Activated naive CD4-positive, alpha-beta T cell (primary cell): ENCODE measurements at places on chromosomes 4 and X.

DNA sequence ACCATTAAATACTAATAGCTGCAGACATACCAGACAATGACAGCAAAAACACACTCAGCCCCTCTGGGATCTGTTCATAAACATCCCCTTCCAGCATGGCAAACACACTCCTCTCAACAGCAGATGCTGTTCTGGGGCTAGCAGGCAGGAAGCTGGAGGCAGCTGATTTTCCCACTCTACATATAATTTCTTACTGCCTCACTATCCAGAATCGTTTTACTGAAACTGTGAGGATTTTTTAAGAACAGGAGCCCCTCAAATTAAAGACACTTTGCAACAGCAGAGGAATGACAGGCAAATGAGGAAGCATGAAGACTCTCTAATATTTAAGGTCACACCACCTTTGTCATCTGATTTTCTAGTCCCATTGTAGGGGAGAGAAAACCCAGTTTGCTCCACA is 2.2 kb downstream of the MAPK10 start:
- no peak for DNase-seq

DNA sequence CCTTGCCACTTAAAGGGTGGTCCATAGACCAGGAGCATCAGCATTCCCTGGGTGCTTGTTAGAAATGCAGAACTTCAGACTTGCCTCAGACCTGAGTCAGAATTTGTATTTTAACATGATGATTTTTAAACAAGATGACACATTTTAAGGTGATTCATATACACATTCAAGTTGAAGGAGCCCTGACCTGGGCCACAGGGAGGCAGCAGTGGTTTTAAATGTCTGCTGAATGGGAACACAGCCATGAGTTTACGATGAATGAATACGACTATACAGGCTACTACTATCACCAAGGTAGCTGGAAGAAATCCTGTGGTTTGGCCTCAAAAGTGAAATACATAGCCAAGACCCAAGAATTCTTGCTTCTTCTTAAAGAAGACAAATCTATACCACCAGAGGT is 2.9 kb downstream of the HDAC8 start:
- DNase-seq, result no peak

GRCh38 chrX:63529961-63530360 is 178.8 kb upstream of the SPIN4 start:
- DNase-seq, result no peak

DNA sequence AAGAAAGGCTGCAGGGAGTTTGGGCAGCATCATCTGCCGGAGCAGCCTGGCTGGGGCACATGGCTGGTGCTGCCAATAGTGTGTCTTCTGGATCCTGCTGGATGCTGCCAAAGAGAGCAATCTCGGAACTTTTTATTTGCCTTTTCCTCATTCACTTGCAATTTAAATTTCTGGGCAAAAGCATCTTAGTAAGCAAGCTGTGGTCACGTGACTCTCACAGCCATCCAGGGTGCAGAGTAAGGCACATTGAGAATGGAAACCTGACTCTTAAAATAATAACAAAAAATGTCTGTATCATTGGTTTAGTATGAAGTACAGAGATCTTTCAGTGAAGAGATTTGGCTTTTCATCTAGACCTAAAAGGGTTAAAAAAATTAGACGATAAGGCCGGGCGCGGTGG is 910.3 kb downstream of the STIM2 start:
- DNase-seq, result no peak

DNA sequence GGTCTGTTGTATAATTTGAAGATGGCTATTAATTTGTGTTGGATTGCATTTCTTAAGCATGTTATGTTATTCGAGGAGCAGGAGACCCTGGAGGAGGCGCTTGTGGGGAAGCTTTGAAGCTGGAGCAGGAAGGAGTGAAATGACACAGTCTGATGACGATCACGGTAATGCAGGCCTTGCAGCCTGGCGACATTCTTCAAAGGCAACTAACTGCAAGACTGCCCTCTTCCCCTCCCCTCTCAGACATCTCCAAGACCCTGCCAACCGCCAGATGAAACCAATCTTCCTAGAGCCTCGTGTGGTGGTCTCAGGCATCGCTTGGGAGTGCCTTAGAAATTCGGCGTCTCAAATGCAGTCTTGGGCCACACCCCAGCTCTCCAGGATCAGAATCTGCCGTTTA is 16.1 kb downstream of the CLCN4 start:
- no peak for DNase-seq

DNA sequence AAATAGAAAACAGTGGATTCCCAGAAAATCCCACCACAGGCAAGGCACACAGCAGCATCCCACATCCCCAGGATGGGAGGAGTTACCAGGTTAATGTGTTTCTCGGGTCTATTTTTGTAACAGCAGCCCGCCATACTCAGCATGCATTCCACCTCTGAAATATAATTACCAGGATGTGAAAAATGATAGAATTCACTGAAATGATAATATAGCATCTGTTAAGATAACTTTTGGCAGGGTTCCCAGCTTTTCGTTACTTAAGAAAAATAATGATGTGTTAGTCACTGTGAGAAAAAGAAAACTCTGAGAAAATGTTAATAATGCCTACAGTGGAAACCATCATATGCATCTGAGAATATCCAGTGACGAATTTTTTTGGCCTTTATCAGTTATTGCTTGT is 87.1 kb downstream of the VCX2 start:
- no peak for DNase-seq

- DNase-seq, result no peak
Observed at GRCh38 chrX:38807873-38808272, 6.6 kb downstream of the MID1IP1 start.

DNA sequence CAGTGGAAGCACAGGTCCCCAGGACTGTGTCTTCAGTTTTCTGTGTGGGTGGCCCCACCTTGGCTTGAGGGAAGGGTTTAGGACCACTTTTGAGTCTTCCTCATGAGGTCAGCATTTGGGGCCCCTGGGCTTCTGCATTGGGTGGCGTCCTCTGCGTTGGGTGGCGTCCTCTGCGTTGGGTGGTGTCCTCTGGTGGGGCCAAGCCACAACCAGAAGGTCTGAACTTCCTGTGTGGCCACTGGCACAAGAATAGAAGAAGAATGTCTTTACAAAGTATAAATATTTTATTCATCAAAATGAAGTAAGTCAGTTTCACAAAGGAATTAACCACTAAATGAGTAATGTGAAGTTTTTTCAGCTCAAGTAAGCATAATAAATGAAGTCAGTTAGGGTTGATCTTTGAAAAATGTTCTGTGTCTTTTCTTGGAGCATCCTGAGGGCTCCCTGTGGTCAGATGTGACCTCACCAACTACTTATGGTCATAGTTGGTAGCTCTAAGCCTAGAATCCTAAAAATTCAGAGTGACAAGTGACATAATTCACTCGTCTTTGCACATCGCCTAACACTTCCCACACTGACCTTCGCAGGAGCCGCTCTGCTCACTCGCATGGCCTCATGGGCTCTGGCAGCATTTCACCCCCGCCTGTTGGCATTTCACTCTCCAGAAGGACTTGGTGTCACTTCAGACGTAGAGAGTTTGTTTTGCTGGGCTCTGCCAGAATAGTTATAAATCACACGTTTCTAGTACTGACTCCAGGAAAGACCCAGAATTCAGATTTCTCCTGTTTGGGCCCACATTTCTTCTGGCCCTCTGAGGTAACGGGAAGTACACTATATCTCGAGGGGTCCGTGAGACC is 39.0 kb upstream of the HGFAC start:
- DNase-seq, result no peak

DNA sequence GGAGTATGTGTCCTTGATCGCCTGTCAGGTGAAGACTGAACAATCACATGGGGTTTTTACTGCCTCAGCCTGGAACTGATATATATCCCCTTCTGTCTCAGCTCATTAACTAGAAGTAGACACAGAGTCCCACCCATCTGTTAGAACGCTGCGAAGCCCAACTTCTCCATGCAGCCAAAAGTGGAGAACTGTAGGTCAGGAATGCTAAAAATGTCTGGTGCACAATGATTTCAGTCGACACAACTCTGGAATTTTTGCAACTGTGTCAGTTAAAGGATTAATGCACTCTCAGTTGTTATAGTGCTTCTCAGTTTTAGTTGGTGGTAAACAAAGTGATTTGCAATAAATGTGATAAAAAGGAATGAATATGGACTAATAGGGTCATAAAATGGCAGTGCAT is 287.2 kb downstream of the INPP4B start:
- DNase-seq, result no peak

DNA sequence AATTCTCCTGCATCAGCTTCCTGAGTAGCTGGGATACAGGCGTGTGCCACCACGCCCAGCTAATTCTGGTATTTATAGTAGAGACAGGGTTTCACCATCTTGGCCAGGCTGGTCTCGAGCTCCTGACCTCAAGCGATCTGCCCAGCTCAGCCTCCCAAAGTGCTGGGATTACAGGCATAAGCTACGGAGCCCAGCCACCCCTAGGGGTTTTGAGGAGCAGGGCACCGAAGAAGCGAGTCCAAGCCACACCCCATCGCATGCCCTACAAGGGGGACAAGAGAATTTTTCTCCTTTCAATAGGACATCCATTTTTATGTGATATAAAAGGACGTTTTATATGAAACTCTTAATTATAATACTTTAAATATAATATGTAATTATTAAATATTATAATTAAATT is 13.9 kb upstream of the KLF3 start:
- DNase-seq, result no peak

DNA sequence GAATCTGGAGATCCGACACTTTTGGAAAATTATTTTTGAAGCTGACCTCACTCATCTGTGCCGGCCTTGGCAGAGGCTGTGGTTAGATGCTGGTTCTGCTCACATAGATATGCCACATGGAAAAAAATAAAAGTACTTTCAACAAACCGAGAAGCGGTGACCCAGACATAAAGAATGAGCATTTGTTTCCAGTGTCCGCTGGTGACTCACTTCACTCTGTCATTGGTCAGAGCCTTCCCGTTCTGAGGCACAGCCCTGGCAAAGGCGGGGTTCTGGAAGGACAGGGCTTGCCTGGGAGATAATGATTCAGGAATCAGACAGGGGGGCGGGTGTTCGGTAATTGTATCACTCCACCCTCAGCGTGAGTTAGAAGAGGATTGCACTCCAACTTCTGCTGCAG is 172.4 kb upstream of the MXRA5 start:
- no peak for DNase-seq

- no peak for DNase-seq
Observed at GRCh38 chrX:154046031-154046781, 26.5 kb upstream of the IRAK1 start.

DNA sequence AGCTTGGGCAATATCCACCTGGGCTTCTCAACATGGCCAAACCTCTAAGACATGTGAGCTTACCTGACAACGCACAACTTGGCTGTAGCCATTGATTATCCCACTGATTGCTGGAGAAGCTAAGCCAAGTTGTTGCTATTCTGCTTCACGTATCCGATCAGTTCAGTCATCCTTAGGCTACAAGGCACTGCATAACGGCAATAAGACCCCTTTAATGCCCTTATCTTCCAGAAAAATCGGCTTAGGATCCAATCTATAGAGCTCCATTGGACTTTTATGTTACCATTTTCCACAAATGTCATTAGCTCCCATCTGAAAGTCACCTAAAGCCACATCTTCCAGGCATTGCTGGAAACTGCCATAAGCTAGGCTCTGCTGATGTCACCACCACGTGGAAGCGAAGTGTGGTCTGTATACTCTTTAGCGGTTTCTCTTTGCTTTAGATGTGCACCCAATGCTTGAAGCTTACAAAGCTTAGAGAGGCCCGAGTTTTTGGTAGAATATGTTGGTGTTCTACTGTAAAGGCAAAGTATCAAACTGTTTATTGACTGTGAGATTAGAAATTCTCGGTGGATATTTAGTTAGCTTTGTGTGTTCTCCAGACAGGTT is 163.1 kb downstream of the CPE start:
- DNase-seq, result no peak

DNA sequence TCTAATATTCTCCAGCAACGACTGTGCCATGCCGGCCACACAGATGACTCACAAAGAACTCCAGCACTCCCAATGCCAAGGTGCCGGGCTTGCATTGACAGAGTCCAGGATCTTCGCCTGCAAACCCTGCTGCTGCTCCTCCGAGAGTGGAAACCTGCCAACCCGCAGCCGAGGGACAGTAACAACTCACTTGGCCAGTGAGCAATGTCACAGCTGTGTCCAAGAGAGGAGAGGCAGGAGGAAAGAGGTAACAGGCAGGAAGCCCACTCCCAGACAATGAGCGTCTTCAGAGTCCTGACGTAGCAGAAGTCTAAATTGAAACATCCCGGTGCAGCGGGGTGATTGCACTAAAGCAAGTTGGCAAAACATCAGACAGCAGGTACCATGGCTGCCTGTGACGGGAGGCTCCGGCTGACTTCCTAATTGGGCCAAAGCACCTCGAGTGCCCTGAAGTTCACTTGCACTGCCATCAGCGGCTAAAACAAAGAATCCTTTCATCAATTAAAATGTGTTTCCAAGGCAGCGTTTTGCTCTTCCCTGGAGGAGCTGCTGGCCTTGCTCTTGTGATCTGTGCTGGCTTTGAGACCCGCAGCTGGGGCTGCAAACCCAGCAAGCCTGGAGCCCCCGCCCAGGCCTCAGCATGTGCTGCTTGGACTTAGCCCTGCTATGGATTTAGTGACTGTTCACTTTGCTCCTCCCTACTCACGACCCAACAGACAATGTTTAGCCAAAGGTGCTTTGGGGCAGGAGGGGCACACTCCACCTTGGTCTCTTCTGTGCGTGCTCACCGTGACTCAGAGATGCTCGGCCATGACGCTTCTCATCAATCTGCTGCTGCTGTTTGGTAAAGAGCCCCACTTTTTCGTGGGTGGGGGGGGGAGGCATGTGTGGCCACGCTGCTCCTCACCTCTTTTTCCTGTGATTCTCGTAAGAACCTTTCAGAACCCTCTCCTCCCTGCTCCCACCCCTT is 36.5 kb downstream of the DCTD start:
- no peak for DNase-seq

DNA sequence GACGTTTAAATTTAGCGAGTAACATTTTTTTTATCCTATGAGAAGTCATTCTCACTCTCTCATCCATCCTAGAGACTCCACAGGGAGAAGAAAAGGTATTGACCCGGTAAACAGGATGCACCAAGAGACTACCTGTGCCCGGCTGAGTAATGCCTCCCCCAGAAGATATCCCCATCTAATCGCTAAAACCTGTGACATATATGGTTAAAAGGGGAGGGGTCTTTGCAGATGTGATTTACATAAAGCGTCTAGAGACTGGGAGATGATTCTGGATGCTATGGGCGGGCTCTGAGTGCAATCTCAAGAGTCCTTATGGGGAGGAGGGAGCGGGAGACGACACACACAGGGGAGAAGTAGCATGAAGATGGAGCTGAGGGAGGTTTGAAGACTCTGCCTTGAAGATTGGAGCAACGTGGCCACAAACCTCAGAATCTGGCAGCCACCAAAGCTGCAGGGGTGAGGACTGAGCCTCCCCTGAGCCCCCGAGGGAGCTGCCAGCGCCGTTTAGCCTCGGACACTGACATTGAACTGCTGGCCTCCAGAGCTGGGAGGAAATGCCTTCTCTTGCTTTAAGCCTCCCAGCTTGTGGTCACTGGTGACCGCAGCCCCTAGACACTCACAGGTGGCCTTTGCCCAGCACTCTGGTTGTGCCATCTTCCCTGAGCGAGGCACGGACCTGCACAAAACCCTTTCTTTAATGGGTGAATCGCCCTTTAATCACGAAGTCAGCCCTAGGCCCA is 11.2 kb downstream of the ABLIM2 start:
- no peak for DNase-seq

GRCh38 chr4:82770607-82771006 is 28.0 kb downstream of the SCD5 start:
- DNase-seq, result no peak
